ENCODE measurements at places on chromosomes 2 and 18.

DNA sequence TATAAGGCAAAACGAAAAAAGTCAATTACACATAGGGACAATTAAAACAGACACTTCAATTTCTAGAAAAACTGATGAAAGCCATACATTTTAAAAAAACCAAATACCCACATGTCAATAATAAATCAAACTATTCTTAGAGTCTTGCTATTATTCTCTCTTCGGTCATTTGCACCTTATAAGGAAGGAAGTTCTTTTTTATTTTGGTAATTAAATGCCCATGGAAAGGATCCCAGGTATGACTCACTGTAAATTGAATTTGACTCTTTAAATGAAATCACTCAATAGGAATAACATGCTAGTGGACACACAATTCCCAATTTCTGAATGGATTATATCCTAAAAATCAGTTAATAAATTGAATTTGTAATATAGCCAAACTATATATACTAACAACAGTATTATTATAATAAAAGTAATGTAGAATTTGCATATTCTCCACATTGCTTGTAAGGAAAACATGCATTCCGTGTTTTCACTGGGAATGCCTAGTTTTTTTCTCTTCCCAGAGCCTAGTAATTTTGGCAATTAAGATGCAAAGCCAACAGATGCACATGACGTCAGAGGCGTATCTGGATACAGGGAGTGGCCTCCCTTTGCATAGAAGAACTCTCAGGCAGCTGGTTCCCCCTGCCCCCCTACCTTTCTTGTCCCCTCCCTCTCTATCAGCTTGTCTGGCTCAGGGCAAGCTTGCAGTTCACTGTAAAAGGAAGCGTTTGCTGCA lies 153.5 kb upstream of the PGAP1 start:
- H3K27me3 ChIP-seq, result no peaks in the 10 kb centered on the region
- peaks cover 83% of the 10 kb centered on the region for H3K36me3 ChIP-seq
- H3K27ac ChIP-seq, result no peak overlapping the region
- H3K4me1 ChIP-seq, result no peaks in the 10 kb centered on the region
- no peak overlapping the region for H3K4me3 ChIP-seq

DNA sequence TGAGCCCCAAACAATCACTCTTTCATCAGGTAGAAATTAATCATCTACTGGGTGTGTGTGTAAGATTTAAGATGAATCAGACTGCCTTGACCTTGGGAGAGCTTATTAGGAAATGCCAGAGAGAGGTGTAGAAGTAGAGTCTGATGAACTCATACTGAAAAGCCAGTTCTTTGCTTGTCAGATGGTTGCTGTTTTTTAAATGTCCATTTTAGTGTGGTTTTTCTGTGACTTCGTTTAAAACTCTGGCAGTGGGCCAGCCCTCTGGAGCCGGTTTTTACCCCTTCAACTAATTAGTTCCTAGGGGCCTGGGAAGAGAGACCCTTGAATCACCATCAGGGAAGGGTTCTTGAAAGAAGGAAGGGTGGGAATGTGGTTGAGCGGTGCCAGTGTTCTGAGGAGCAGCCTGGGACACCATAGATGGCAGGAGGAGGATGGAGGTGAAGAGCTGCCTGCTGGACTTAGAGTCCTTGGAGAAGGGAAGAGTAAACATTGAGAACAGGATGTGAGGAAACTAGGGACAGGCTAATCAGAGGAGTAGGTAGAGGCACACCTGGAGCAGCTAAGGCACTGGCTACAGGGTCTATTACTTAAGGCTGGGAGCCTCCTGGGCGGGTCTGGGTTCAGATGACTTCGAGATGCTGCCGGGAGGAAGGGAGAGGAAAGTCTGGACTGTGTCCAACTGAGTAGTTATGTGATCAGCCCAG lies 66.1 kb downstream of the LRRFIP1 start:
- H3K27me3 ChIP-seq, result no peaks in the 10 kb centered on the region
- H3K4me3 ChIP-seq, result peak overlapping the region; percentile 89
- no peaks in the 10 kb centered on the region for H3K36me3 ChIP-seq
- peak overlapping the region; percentile 96 for H3K27ac ChIP-seq

DNA sequence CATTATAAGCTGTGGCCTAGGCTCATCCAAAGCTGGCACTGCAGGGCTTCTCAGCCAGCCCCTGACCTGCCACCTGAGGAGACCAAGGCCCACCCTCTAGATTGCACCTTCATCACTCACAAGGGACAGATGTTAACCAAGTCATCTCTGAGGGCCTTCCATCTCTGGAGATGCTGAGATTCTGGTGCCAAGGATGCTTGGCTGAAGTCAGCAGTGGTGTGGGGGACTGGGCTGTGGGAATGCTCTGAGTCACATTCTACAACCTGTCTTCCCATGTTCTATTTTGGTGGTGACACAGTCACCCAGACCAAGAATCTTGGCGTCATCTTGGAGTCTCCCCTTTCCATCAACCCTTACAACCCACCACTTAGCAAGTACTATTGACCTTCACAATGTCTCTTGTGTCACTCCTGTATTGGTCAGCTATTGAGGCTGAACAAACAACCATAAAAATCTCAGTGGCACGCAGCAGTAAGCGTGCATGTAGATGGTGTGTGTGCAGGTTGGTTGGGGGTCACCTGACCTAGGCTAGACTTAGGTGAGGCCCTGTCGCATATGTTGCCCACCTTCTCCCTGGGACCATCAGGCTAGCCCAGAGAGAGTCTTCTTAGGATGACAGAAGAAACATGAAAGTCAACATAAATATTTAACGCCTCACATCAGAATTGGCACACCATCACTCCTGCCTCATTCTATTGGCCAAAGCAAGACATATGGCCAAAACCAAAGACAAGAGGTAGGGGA lies 135.0 kb downstream of the SMAD7 start:
- no peaks in the 10 kb centered on the region for H3K27me3 ChIP-seq
- no peak overlapping the region for H3K4me3 ChIP-seq
- peak overlapping the region; percentile 82 for H3K27ac ChIP-seq
- H3K36me3 ChIP-seq, result no peaks in the 10 kb centered on the region
- DNase-seq, result no peak

DNA sequence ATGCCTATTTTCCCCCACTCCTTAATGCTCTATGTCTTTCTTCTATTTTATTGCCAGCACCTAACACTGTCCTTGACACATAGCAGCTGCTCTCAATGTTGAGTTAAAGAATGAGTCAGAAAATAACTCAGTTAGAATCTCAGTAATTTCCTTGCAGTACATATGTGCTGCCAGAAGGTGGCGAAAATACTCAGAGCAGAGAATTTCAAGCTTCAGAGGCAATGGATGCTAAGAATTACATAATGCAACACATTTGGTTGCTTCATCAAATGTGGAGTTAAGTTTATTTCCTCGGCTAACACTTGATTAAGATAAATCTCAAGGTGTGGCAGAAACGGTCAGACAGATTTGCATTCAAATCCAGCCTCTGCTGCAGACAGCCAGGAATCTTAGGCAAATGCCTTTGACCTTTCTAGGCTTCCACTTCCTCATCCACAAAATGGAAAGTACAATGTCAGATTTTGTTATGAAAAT lies 105.6 kb downstream of the VSNL1 start:
- no peaks in the 10 kb centered on the region for H3K36me3 ChIP-seq
- H3K4me1 ChIP-seq, result no peaks in the 10 kb centered on the region
- H3K4me3 ChIP-seq, result no peak overlapping the region
- H3K27ac ChIP-seq, result no peak overlapping the region
- peak; percentile 44 for DNase-seq
- H3K27me3 ChIP-seq, result no peaks in the 10 kb centered on the region

- no peak for DNase-seq
- H3K27me3 ChIP-seq, result no peaks in the 10 kb centered on the region
- H3K4me3 ChIP-seq, result no peak overlapping the region
- peak overlapping the region; percentile 74 for H3K27ac ChIP-seq
- H3K4me1 ChIP-seq, result peaks cover 99% of the 10 kb centered on the region
These were observed 52.1 kb downstream of the NCK2 start for GRCh38 chr2:105796791-105797190.

Data from CD4-positive, alpha-beta memory T cell (primary cell).